ENCODE measurements at places on chromosomes 4 and X.

GRCh38 chr4:59612235-59612634 lies 1587.9 kb upstream of the ADGRL3 start:
- no peak for DNase-seq

DNA sequence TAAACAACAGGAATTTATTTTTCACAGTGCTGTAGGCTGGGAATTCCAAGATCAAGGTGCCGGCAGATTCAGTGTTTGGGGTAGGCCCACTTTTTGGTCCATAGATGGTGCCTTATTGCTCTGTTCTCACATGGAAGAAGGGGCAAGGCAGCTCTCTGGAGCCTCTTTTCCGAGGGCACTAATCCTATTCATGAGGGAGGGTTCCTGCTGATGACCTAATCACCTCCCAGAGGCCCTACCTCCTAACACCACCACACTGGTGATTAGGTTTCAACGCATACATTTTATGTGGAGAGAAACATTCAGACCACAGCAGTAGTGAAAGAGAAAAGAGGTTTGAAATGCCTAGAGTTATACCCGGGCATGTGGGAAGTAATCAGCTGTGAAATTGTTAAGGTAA lies 1.4 kb upstream of the POLA1 start:
- no peak for DNase-seq

DNA sequence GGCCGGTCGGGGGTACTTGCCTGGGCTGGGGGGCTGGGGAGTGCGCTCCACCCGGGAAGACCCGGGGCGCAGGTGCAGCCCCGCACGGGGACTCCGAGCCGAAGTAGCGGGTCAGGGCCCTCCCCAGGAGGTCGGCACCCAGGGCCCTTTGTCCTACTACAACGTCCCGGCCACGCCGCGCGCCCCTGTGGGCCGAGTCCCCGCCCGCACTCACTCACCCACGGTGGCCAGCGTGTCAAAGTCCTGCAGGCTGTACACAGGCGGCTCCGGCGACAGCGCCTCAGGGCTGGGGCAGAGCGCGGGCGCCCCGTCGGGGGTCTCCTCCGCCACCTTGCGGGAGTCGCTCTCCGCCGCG lies 602 bp downstream of the PRKX start:
- no peak for DNase-seq

GRCh38 chrX:73758250-73758649 lies 195.3 kb downstream of the CHIC1 start:
- DNase-seq = no peak

- DNase-seq = no peak
These were observed 104.4 kb downstream of the ADRA2C start for GRCh38 chr4:3870567-3870962.

- DNase-seq = no peak
These were observed 1285.4 kb downstream of the PCDH18 start for GRCh38 chr4:136246876-136247275.

- no peak for DNase-seq
These were observed 103.6 kb downstream of the RAPGEF2 start for GRCh38 chr4:159206427-159206871.

DNA sequence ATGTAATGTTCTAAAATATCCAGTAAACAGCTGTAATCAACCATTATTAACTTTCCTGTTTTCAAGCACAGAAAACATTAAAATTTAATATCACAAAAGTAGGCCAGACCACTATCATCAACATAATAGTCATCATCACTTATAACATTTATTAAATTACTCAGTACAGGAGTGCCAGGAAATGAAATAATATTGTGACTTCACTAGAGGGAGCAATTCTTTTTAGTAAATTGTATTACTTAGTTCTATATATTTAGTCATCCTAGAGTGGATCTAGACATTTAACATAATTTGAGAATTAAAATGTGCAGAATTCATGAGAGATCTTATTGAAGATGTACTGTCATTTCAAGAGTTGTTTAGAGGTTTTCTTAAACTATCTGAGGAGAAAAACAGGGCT lies 33.6 kb downstream of the PITX2 start:
- DNase-seq = no peak

GRCh38 chr4:98994474-98995182 lies 893 bp upstream of the METAP1 start:
- DNase-seq = no peak

- no peak for DNase-seq
These were observed 88.8 kb downstream of the DRD5 start for GRCh38 chr4:9870165-9870790.

DNA sequence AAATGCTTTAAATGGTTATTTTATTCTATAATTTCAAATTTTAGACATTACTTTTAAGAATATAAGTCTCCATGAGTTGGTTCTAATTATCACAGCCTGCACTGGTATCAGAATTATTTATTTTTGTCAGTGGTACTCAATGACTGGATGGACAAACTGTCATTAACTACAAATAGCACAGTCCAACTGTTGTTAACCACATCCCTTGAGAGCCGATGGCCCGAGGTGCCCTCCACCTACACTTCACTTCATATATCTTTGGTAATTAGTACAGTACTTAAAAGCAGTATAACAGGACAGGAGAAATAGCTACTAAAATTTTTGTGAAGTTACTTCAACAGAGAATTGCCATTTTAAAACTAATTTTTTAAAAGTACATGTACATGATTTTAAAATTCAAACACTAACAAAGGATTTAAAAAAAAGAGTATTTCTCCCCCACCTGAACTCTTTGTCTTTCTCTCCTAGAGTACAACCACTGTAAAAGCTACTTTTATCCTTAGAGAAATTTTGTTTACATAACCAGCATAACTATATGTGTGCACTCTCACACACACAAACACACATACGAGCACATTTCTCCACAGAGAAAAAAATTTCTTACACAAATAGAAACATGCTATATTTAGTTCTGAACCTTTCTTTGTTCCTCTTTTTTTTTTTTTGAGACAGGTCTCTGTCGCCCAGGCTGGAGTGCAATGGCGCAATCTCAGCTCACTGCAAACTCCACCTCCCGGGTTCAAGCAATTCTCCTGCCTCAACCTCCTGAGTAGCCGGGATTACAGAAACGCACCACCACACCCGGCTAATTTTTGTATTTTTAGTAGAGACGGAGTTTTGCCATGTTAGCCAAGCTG lies 6.5 kb downstream of the TIFA start:
- DNase-seq = no peak

DNA sequence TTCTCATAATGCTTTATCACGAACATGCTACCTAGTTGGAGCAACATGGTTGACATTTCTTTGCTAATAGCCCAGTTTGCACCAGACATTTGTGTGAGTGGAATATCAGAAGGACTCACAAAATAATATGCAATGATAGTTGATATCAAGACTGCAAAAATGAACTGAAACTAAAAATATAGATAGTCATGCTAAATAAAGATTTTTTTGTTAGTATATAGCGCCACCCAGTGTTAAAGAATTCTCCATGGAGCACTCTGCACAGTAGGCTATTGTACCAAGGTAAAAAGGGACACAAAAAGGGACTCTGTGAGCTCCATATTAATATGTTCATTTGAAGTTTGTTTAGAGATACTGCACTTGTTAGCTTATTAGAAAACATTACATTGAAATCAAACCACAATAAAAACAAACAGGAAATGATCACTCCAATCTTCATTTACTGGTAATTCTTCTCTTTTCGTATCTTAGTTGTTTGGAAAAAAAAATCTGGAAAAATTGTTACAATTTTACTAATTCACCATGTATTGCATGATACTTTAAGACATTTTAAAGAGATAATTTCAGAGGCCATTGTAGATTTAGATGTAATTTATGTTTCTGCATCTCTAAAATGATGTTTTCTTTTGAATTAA lies 1509.6 kb downstream of the ADGRL3 start:
- peak; percentile 1 for DNase-seq

GRCh38 chr4:31788676-31789075 lies 1068.5 kb downstream of the PCDH7 start:
- no peak for DNase-seq

DNA sequence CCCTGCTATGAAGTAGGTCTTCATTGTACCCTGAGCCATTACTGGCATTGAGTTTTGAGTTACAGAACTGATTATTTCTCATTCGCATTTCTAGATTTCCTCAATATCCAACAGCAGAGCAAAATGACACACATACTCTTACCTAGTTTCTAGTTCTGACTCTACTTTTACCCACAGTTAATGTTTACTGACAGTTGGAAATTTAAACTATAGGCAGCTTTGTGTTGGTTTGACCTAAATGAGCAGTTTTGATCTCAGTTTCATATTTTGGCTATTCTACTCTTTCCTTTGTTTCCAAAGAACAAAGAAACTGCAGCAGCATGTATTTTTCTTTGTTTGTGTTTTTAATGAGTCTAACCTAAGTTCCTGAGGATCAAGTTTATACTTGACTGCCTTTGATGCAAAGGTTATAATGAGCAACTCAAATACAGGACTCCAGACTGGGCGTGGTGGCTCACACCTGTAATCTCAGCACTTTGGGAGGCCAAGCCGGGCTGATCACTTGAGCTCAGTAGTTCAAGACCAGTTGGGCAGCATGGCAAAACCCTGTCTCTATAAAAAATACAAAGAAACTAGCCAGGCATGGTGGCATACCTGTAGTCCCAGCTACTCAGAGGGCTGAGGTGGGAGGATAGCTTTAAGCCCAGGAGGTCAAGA lies 30.4 kb downstream of the TXK start:
- no peak for DNase-seq

DNA sequence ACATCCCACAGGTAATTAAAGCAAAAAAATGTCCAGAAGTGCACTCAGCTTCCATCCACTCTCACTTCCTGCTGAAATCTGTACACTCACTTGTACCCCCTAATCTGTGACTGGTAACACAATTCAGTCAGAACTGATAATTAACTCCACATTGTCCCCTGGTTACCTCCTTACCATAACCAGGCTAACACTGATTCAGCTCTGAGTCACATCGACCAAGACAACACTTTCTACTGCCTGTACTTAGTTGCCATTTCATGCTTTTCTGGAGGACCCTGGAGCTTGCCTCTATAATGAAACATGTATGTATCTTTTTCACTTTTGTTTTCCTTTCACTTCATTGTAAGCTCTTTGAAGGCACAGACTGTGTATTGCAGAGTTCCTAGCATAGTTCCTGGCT lies 130.9 kb upstream of the GABRG1 start:
- no peak for DNase-seq
